Naive thymus-derived CD4-positive, alpha-beta T cell (primary cell): ENCODE measurements at places on chromosomes 1 and 21. TPM values are rescaled to one million over a fixed set of nuclear protein-coding genes. Genes with fewer than 3 reads are reported as not detected.
A peak's percentile ranks its signal among the peaks of the same experiment; 100 is the strongest.

DNA sequence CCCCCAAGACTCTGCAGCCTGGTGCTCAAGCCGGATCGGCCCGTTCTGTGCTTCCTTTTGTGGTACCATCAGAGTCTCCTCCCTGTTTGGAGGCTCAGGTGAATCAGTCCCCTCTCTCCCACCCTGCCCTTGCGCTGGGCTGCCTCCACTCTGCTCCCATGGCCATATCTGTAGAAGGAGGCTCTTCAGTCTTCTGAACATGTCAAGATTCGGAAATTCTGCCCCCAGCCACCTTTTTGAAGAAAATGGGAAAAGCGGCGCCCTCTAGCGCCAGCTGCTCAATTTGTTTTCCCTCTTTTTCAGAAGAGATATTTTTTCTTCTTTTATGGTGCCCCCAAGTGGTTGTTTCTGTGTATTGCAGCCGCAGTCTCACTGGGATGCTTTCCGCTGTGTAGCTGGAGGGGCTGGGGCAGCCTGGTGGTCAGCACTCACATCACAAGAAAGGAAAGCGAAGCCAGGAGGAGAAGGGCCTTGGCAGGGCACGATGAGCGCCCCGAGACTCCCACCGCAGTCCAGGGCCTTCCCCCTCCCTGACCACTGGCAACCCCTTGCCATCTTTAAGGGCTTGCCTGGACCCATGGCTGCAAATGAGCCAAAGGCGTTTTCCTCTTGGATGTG lies 58.4 kb upstream of the CACNA1E start:
- no peak overlapping the region for H3K27ac ChIP-seq
- H3K36me3 ChIP-seq: no peaks in the 10 kb centered on the region
- DNase-seq: peak; percentile 76
- peaks cover 3% of the 10 kb centered on the region for H3K4me1 ChIP-seq

DNA sequence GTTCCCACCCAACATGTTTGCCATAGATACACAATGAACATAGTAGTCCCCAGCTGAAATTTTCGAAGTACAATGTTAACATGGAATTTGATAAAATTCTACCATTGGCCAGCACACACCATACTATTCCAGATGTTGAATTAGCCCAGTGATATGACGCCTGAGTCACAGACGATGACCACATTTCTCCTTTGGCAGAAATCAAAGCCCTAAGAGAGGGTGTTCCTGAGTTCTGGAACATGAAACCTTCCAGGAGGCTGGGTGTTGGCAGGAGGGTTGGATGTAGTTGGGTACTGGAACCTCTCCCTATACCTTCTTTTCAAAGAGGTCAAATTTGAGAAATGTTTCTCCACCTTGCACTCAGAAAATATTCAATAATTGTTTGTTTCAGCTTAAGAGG lies 37.8 kb downstream of the LPAR3 start:
- H3K36me3 ChIP-seq: no peaks in the 10 kb centered on the region
- DNase-seq: no peak
- no peak overlapping the region for H3K4me3 ChIP-seq
- H3K27ac ChIP-seq: no peak overlapping the region
- no peaks in the 10 kb centered on the region for H3K27me3 ChIP-seq

DNA sequence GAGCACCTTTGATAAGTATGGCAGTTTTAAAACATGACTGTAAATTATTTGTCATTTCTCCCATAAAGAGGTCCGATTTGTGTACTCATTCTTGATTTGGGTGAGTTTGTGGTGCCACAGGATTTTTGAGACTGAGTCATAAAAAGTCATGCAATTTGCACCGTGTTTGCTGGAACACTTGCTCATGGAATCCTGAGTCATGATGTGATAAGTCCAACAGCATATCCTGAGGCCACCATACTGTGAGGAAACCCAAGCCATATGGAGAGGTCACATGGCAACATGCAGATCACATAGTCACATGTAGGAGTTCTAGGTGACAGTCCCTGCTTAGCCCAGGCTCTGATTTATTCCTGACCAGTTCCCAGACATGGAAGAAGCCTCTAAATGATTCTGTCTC lies 40.8 kb upstream of the PRRX1 start:
- H3K36me3 ChIP-seq: no peaks in the 10 kb centered on the region
- no peak overlapping the region for H3K4me3 ChIP-seq
- H3K27me3 ChIP-seq: no peaks in the 10 kb centered on the region
- H3K27ac ChIP-seq: no peak overlapping the region

- no peak overlapping the region for H3K4me3 ChIP-seq
- DNase-seq: no peak
- peaks cover 34% of the 10 kb centered on the region for H3K4me1 ChIP-seq
- H3K27me3 ChIP-seq: no peaks in the 10 kb centered on the region
Observed at GRCh38 chr1:89195476-89195875, 3.3 kb downstream of the GBP4 start.

DNA sequence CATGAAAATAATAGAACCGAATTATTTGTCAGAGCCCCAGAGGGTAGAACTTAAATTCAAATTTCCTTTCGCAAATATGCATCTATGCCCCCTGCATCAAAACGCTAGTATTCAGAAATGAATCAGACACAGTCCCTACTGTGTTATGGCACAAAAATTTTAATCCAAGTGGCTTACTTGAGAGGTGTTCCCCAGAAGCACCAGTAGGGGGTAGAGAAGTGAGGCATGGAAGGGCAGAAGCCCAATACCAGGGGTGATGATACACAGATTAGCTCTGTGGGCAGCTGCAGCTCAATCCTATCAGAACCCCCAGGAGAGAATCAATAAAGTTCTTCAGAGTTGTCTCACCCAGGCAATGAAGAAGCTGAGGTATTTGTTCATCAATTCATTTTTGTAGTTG lies 342.2 kb downstream of the OMA1 start:
- no peaks in the 10 kb centered on the region for H3K36me3 ChIP-seq
- DNase-seq: no peak
- H3K27me3 ChIP-seq: no peaks in the 10 kb centered on the region
- H3K27ac ChIP-seq: no peak overlapping the region

DNA sequence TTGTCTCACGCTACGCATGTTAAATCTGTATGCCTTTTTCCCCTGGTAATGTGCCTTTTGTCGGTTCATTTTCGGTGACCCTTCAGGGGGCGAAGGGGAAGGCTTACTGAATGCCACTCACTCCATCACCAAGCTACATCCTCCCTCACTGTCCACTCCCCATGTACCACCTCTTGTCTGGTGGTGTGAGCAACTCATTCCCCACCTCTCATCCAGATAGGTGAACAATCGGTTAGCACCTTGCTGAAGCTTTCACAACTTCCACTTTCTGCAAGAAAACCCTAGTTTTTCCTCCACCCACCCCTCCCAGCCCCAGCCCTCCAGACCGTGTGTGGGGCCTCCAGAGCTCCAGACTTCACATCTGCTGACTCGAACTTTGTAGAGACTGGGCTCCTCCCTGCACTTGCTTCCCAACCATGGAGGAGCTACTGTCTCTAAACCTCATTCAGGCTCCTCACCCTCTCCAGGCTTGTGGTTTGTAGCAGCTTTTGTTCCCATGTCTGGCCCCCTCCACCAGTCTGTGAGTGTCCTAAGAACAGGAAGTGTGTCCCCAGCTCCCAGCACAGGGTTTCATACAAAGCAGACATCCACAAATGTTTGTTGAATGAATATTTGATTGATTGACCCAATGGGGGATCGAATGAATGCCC lies 48.4 kb upstream of the RUNX3 start:
- no peaks in the 10 kb centered on the region for H3K36me3 ChIP-seq
- no peak for DNase-seq
- peaks cover 19% of the 10 kb centered on the region for H3K4me1 ChIP-seq
- H3K27me3 ChIP-seq: no peaks in the 10 kb centered on the region
- H3K4me3 ChIP-seq: no peak overlapping the region
- H3K27ac ChIP-seq: no peak overlapping the region

SYNC gene
- not detected for polyA plus RNA-seq

TMEM52 gene
- 0.45 TPM for polyA plus RNA-seq

NBPF6 gene
- polyA plus RNA-seq: not detected
